ENCODE measurements at places on chromosomes 12 and 14. TPM values are rescaled to one million over a fixed set of nuclear protein-coding genes. Genes with fewer than 3 reads are reported as not detected.

Gene SMOC1
- total RNA-seq = 0.97 TPM

Gene LTBP2
- 32.5 TPM for total RNA-seq

Gene MTHFD1
- total RNA-seq = 61.7 TPM

Gene C1S
- 3.3 TPM for total RNA-seq

Gene KNTC1
- total RNA-seq = 42.3 TPM

Gene PRKD1
- total RNA-seq = 6.0 TPM

Gene KIF5A
- not detected for total RNA-seq

Gene CISTR
- not detected for total RNA-seq

Gene HPD
- total RNA-seq = 0.47 TPM

Measured in HT1080 (cell line).